Gastroesophageal sphincter (tissue), 4 donors: ENCODE measurements at places on chromosomes 2 and 18. TPM values are rescaled to one million over a fixed set of nuclear protein-coding genes. Genes with fewer than 3 reads are reported as not detected.

The CPO gene
- total RNA-seq, result 1.9 TPM

DNA sequence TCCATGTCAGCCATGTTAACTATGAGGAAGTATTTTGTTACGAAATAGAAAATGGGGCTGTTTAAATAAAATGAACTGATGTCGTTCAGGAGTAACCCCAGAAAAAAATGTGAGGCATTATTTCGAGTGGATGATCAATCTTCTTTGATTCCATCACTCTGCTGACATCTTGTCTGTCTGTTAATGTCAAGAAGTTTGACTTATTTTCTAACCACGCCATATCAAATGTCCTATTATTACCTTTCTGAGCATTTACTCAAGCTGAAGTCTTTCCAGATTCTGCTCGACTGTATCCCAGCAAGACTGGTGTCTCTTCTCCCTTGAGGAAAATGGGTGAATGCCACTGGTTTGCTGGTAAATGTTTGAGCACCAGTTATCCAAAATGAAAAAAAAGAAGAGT is 672.9 kb upstream of the SOX11 start:
- no peak for ATAC-seq

The LCT gene
- total RNA-seq, result not detected

- ATAC-seq, result no peak
Observed at GRCh38 chr2:219748671-219749570, 121.5 kb downstream of the SLC4A3 start.

The TMEM247 gene
- not detected for total RNA-seq

- ATAC-seq, result no peak
Observed at GRCh38 chr2:238841542-238842164, 6.2 kb upstream of the TWIST2 start.
